ENCODE measurements at places on chromosomes 13 and 19.
A peak's percentile ranks its signal among the peaks of the same experiment; 100 is the strongest.

DNA sequence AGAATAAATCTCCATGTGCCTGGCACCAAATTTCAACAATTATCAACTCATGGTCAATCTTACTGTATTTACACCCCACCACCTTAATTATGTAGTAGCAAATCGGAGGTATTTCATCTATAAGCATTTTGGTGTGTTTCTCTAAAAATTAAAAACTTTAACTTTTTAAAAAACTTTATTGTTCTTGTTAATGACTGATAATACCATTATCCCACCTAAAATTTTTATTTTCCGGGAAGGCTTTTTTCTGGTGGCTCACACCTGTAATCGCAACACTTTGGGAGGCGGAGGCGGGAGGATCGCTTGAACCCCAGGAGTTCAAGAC, 453 bp upstream of the PDCD2L start:
- DNase-seq = no peak

DNA sequence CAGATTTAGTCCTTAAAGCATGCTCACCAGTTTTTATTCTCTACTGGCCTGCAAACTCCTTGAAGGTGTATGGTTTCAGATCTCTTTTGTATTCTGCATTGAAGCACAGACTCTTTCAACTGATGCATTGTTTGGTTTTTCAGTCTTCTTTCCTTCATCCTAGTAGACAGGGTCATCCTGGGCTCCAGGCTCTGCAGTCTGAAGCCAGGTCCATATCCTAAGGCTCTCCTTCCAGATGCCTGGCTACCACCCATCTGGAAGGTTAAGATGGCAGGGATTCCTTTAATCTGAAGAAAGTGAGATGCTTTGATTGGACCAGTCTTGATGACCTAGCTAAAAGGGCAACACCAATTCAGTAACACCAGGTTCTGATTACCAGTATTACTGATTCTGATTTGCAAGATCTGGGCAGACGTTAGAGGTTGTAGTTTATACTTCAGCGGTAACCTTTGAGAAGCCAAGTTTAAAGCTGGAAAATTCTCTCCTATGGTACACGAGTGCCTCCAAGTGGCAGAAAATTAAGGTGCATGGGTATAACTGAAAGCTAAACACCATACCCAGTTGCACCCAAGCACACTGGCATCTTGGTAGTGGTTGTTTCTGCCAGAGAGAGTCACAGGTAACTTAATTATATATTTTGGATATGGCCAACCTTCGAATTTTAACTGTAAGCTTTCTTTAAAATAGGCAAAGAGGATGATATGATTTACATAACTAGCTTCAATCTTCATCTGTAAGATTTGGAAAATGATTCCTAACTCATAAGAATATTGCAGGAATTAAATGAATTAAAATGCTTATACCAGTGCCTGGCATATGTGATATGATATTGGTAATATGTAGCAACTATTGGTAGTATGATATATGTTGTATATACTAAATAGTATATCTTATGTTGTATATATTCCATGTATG, 1651.9 kb upstream of the MIR17HG start:
- DNase-seq = peak; percentile 13

DNA sequence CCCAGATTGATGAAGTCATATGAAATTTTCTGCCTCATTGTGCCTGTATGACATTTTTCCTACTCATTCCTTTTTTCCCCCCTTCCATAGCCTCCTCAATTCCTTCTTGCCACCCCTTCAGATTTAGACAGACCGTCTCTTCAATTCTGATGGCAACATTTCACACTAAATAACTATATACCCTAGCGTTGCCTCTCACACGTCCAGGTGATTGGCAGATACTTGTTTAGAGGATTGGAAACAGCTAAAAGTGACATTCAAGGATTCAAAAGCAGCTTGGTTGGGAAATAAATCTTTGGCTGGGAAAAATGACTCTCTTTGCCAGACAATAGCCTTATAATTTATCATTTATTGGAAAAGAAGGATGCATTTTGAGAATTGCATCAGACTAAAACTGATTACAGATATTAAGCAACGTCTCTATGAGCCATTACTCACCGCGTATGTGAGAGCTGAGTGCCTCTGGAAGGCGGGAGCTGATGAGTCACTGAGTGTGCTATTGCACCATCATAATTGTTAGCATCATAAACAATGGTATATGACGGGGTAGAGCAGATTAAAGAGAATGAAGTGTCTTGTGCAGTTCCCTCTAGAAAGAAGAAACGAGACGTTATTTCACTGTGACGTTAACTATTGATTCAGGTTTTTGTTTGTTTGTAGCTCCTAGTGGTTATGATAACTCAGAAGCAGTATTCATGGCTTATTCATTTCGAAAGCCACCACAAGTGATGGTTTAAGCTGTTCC, 61.1 kb upstream of the FAM216B start:
- peak; percentile 26 for DNase-seq

DNA sequence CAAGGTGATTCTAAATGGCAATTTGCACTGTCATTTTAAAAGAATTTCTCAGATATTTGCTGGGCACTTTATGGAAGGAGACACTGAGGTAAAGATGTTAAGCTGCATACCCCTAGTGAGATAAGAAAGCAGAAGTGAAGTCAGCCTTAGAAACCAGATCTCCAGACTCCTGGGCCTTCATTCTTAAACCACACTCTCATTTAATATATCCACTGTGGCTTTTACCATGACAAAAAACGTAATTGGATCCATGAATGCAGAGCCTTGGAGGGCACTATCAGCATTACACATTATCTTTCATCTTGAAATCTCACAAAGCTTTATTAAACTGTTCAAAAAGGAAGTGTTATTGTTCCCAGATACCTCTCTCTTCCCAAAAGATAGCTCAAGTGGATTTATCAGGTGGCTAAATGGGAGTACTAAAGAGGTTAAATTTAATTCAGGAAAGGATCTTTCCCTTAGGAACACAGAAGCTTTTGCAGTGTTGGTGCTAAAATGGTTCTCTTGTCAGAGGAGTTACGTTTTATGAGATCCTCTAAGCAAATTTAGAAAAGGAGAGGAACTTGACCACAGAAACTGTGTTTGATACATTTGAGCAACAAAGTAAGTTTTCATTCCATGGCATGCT, 1060.4 kb downstream of the EFNB2 start:
- no peak for DNase-seq

GRCh38 chr13:102392481-102393209, 9.2 kb downstream of the FGF14 start:
- no peak for DNase-seq

DNA sequence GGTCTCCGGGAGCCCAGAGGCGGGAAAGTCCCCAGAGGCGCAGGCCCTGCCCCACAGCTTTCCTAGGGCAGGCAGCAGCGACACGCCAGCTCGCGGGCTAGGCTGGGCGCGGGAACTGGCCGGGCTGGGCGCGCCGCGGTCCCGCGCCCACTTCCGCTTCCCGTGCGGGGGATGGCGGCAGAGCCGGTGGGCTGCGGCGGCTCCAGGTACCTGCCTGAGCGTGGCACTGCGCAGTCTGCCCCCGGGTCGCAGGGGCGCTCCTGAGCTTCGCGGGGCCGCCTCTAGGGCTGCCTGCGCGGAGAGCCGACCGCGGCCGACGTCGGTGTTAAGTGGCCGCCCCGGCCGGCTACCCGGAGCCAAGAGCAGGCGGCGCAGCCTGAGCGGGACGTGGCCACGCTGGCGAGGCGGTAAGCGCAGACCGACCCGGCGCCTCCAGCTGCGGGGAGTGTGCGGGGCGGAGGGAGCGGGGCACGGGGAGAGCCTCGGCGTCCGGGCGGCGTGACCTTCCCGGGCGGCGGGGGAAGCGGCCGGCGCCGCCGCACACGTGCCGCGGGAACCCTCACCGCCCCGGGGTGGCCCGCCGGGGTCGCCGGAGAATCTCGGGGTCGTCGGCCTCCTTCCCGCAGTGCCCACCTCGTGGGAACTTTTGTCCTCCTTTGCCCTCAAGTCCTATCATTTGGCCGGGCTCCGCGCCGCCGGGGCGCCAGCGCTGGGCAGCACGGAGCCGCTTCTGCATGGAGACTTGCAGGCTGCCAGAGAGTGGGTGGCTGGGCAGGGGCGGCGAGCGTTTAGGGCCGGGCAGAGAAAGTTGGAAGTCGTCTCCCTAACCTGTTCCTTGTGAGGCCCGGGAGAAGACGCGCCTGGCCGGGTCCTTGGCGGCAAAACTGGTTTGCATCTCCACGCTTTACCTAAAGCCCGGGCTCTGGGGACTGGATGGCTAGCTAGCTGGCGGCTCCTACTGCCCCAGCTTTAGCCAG, 31.4 kb upstream of the MPHOSPH8 start:
- DNase-seq = peak; percentile 29
